ENCODE measurements at places on chromosomes 4 and X. TPM values are rescaled to one million over a fixed set of nuclear protein-coding genes. Genes with fewer than 3 reads are reported as not detected.

The YY2 gene
- 1.1 TPM for total RNA-seq

The EXOC1L gene
- total RNA-seq: not detected

DNA sequence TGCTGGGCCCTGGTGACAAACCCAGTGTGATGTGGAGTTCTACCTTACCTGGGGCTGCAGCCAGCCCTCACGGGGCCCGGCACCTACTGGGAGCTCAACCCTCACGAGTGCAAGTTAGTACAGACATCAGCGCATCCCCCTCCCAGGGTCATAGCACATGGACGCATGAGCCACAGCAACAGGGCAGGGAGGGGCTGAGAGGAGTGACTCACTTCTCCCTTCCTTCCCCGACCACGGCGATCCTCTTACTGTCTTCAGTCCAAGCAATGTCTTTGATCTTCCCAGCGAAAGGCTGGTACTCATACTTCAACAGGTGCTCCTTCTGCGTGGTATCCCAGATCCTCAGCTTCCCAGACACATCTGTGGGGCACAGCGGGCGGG is 17.8 kb downstream of the WDR1 start:
- H3K4me1 ChIP-seq: peaks cover 100% of the 10 kb centered on the region
- H3K4me3 ChIP-seq: peak overlapping the region; percentile 57
- peaks cover 30% of the 10 kb centered on the region for H3K36me3 ChIP-seq
- no peaks in the 10 kb centered on the region for H3K27me3 ChIP-seq
- DNase-seq: peak; percentile 56
- H3K27ac ChIP-seq: no peak overlapping the region

GRCh38 chr4:150683775-150684350 is 101.9 kb downstream of the MAB21L2 start:
- no peak for DNase-seq
- no peak overlapping the region for H3K4me3 ChIP-seq
- no peak overlapping the region for H3K27ac ChIP-seq
- H3K4me1 ChIP-seq: no peaks in the 10 kb centered on the region

- H3K4me3 ChIP-seq: no peak overlapping the region
- no peaks in the 10 kb centered on the region for H3K27me3 ChIP-seq
- no peaks in the 10 kb centered on the region for H3K36me3 ChIP-seq
- no peak overlapping the region for H3K27ac ChIP-seq
- no peaks in the 10 kb centered on the region for H3K4me1 ChIP-seq
Measured at GRCh38 chr4:149512501-149512900, 303.1 kb downstream of the IQCM start.

Data from activated T-cell treated with anti-CD3 and anti-CD28 coated beads, Interleukin-2, amount 50 U/mL, for 72 hours (primary cell).